Activated CD4-positive, alpha-beta T cell treated with anti-CD3 and anti-CD28 coated beads, Interleukin-2, Interleukin-4, amounts not matched to agents 100 ng/mL and 50 ng/mL, durations not matched to agents 16 hours and 8 hours (primary cell): ENCODE measurements at places on chromosomes 7 and 10.

DNA sequence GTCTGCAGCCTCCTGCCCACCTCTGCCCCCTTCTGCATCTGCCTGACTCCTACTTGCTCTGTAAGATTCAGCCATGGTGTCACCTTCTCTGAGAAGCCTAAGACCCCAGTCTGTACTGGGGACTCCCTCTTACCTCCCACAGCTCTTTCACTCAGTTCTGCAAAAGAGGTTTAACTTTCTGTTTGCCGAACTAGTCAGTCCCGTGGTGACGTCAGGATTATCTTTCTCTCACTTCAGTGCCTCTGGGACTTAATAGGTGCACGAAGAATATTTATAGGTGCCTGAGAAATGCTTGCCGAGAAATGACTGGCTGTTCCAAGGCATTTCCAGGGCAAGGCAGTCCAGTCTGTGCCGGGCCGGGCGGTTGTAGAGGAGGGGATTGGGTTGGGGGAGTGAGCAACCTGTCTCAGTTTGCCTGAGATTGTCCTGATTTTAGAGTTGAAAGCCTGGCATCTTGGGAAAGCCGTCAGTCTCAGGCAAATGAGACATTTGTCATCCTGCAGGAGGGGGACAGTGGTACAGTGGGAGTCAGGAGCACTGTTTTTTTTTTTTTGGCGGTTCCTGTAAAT is 227.5 kb upstream of the NPVF start:
- DNase-seq, result no peak

GRCh38 chr10:128314686-128315085 is 188.5 kb upstream of the MKI67 start:
- no peak for DNase-seq

GRCh38 chr7:47888371-47889265 is 59.6 kb downstream of the PKD1L1 start:
- no peak for DNase-seq

GRCh38 chr7:958221-959200 is 4.0 kb upstream of the ADAP1 start:
- DNase-seq, result no peak

DNA sequence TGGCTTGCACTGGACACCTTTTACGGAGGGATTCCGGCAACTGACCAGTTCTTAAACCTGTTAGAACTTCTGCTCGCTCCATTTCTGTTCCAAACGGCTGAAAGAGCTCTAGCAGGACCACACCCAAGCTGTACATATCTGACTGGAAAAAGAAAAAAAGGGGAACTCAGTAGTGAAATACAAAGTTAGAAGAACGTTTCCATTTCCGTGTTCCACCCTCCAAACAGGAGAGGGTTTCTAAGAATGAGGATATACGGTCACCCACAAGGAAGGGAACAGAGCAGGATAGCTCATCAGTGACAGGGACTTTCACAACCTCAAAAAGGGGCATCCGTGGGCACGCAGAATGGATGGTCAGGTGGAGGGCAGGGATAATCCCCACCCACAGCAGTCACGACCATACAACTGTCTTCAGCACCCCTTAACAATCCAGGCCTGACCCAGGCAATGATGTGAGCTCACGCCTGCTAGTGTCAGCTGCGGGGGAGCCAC is 4.3 kb upstream of the ANKRD61 start:
- no peak for DNase-seq

- DNase-seq, result no peak
Measured at GRCh38 chr7:9785211-9785610, 1188.5 kb upstream of the PHF14 start.

DNA sequence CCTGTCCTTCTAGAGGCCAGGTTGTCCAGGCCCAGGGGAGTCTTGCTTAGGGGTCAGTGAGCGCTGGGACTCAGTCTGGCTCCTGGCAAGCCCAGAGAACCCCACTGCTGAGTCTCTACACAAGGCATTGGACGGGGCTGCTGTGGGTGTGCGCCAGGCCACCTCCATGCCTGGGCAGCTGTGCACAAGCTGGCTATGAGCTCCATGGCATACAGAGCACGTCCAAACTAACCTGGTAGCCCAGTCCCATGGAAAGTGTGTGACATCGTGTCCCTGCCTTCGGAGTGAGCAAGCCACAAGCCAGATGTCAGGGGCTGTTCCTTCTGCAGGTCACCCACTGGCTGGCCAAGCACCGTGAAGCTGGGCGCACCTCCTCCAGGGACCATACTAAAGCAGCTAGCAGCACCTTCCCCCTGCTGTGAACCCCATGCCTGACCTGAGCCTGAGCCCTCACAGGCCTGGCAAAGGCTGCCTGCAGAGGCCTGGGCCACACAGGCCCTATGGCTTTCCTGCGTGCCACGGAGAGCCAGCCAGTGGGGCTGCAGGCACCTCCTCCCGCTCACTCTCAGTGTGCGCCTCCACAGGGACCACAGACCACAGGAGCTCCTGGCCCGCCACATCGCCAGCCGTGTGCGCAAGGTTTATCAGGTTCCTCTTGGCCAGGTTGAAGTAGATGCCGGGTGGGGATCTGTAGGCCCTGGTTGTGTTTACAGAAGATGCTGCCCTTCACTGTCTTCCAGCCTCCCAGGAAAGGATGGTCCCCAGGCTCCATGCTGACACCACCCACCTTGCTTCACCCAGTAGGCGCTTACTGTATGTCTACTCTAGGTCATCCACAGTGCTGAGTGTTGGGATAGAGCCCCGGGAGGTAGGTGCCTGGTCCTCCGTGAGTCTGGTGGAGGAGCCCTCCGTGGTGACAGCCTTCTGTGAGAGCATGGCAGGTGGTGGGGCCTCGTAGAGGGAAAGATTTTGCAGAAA is 219.7 kb downstream of the EBF3 start:
- no peak for DNase-seq

DNA sequence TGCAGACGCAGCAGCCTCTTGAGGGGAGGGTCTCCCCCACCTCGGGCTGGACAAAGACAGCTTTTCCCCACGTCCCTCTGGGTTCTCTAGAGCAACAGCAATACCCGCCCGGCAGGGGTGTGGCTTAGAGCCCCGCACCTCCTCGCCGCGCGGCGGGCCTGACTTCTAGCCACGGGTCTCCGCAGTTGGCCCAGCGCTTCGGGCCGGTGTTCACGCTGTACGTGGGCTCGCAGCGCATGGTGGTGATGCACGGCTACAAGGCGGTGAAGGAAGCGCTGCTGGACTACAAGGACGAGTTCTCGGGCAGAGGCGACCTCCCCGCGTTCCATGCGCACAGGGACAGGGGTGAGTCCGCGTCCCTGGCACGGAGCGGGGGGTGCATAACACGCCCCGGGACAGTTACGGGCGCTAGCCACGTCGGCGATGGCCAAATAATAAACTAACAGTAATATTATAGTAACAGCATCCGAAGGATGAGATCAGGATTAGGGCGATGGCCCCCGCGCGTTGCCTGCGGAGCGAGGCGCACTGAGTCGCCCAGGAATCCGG is 1.2 kb downstream of the CYP2E1 start:
- DNase-seq, result no peak

DNA sequence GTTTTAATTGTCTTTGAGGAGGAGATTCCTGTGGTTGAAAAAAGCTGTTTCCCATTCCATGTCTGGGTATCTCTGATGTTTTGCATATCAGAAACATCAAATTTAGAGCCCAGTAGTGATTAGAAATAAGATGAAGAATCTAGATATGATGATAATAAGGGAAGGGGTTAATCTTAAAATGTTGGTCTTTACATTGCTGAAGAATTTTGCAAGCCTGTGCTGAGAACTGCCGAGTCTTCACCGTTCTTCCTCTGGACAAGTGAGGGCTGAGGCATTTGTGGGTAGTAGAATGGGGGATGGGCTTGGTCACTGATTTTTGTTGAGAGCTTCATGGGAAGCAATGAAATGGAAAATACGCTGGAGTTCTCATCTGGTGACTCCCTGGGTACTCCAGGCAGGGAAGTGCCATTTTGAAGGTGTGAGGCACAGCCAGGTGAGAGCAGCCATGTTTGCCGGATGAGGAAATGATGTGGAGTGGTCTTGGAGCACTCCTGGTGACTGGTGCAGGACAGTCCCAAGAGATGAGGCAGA is 10.2 kb downstream of the TCF7L2 start:
- no peak for DNase-seq

DNA sequence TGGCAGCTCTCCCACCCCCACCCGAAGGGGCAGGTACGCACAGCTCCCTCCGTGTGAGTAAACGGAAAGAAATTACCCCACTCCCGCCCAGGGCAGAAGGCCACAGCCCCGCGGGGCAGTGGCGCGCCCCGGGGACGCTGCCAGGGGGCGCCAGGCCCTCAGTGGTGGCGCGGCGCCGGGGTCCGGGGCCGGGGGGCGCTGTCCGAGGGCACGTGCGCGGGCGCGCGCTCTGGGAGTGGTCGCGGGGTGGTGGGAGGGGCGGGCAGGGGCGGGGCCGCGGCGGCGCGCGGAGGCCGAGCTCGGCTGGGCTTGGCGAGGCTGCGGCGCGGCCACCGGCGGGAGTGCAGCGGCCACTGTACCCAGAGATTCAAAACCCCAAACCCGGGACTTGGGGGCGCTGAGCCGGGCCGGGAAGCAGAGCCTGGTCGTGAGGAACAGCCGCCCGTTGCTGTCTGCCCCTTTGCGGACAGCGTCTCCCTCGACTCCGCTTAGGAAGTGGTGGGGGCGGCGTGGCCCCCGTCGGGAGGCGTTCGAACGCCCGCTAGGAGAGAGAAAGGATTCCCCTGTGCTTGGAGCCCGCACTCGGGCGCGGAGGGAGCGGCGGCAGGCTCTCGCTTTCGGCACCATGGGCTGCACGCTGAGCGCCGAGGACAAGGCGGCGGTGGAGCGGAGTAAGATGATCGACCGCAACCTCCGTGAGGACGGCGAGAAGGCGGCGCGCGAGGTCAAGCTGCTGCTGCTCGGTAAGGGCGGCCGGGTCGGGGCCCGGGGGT is at the start of gene GNAI1:
TSS of gene GNAI1 (plus strand) at position 296 of the 773 bp plus-strand sequence. CDS start at position 626, 330 bp downstream.
- peak; percentile 2 for DNase-seq

- no peak for DNase-seq
Measured at GRCh38 chr7:140888087-140888486, 36.6 kb downstream of the BRAF start.

DNA sequence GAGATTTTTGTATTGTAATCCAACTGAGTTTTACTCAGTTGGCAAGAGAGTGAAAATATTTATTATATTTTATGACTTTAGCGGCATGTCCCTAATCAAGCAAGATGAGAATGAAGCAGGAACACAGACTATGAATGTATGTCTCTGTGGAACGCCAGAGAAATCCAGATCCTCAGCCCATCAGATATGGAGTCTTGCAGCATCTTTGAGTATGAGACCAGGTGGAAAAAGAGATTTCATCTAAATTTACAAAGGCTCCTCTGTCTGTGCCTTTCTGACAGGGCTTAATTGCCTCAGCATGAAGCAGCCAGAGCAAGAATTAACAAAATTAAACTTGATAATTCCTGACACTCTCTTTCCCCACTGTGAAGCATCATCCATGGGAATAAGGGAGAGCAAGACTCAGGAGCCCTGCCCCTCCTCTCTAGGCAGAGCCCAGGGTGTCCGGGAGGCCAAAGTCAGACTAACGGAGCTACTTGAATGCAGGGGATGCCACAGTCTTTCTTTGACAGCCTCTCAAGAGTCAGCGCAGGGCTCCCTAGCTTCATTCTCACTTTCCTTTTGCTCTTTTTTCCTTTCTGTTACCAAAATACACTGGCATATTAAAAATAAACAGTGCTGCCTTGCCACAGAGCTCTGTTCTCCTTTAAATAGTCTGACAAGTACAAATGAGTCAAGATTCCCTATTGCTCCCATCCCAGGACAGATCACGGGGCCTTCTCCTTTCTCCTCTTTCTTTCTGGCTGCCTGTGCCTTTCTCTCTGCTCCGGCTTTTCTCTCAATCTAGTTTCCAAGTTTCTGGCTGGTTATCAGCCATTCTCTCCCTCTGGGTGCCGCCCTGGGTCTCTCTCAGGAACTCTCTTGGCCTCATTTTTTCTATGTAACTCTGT is 132.2 kb upstream of the INHBA start:
- no peak for DNase-seq

- no peak for DNase-seq
Measured at GRCh38 chr10:17088118-17088806, 41.3 kb downstream of the CUBN start.

DNA sequence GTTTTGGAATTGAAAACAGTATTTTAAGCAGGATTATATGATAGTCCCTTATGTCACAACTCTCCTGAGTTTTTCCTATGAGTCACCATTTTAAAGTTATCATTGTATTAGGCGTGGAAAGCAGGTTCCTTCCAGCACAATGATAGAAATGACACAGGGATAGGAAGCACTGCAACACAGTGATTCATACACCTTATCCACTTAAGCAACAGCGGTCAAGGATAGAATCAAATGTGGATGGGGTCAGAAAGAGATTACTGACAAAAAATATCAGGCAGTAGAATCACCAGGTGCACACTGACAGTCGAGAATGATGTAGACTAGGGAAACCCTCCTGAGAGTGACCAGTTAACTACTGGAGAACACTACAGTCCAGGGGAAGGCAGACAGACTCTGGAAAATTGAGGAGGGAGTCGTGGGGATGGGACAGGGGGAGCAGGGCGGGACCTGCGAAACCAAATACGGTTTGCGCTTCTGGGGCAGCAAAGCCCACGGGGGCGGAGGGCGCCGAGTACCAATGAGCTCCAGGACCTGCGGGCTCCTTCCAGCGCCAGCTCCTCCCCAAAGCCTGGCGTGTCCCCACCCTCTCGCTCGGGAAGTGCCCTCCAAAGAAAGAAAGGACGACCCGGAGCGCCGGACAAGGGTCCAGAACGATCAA is 479 bp downstream of the PNPLA8 start:
- peak; percentile 15 for DNase-seq

GRCh38 chr10:73940634-73941221 is 29.8 kb downstream of the PLAU start:
- peak; percentile 85 for DNase-seq

DNA sequence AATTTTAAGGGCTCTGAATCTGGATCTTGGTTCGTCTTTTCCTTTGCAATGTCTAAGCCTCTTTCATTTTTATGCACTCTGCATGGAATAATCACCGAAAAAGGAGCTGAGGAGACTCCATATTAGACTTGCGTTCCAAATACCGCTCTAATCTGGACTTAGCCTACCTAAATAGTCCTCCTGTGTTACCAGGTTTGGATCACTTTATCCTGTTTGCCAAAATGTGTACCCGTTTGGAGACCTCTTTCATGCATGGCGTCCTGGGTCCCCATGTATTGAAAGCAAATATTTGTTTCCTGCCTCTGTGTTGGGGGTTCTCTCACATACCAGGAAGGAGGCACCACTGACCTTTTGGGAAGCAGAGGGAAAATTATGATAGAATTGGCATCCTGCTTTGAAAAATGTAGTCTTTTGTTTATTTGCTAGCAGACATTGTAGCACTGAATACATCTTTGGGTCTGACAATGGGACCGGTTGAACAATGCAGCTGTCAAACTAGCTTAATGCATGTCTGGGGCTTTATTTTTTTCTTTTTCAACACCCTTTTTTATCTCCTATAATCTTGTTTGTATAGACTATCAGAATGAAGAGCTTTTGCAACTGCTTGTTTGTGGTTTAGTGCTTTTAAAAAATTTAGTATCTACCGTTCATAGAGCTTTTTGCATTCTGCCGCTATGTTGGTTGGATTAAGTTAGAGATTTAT is 11.8 kb upstream of the CELF2 start:
- DNase-seq, result no peak
